ENCODE measurements at places on chromosomes 4 and X.

- DNase-seq, result no peak
Measured at GRCh38 chrX:123731987-123732669, 724 bp downstream of the THOC2 start.

- no peak for DNase-seq
Measured at GRCh38 chr4:90317785-90318184, 190.6 kb downstream of the CCSER1 start.

- DNase-seq, result no peak
Measured at GRCh38 chrX:151596282-151596681, 32.8 kb downstream of the PASD1 start.

DNA sequence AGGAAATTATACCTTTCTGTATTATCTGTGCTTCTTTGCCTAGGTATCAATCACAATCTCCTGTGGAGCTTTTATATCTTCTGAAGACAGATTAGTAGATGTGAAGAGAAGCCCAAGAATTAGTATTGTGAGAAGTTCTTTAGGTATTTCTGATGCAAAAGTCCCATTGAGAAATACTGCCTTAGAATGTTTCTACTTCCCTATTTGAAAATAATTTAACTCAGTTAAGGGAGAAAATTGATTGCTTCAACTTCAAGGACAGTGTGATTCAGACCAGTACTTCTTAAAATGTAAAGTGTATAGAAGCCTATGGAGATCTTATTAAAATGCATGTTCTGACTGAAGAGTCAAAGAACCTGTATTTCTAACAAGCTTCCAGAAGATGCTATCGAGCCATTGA is 9.0 kb downstream of the EIF1AX start:
- DNase-seq, result no peak

GRCh38 chrX:153772316-153773217 is 8.3 kb upstream of the SRPK3 start:
- no peak for DNase-seq

DNA sequence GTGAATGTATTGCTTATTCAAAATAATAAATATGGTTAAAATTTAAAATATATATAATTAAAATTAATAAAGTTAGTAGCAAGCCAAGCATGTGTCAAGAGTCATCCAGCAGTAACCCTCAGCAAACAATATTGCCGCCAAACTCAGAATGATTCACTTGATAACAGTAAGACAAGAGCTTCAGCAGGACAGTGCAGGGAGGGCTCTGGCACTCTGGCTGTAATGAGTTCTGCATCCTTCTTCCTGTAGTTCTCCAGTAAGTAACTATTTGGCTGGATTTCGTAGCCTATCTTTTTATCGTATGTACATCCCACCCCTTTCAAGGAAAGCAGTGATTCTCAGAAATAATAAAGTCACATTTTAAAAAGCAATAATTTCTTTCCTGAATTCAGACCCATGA is 17.6 kb downstream of the OTUD6A start:
- no peak for DNase-seq

- DNase-seq, result no peak
Measured at GRCh38 chrX:8861908-8862307, 60.7 kb upstream of the FAM9A start.

- no peak for DNase-seq
Measured at GRCh38 chr4:152073351-152074087, 312.7 kb upstream of the GATB start.

DNA sequence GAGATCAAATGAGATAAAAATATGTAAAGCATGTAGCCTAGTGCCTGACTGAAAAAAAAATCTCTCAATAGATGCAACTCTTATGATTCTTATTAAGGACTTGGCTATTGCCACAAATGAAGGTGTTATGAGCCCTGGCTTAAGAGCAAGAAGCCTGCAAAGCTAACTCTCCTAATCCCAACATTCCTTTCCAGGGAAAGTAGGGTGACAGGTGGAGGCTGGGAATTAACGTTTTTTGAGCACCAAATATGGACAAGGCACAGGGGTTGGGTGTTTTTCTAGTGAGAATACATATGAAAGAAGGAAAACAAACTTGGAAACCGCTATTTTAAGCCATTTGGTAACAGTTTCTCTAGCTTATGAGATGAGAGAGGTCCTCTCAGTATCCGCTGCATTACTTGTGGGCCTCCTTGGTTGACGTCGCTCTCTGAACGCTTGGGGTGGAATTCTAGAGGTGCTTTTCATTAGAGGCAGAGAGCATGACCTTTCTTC is 2.4 kb downstream of the RHOH start:
- DNase-seq, result no peak

- DNase-seq, result no peak
Measured at GRCh38 chrX:13647709-13648212, 5.2 kb upstream of the TCEANC start.

GRCh38 chr4:175371091-175371490 is 441.0 kb downstream of the GPM6A start:
- DNase-seq, result no peak
